H9 (cell line): ENCODE measurements at places on chromosomes 5 and 9.

- no peak for DNase-seq
Measured at GRCh38 chr5:96703384-96703920, 41.3 kb downstream of the CAST start.

DNA sequence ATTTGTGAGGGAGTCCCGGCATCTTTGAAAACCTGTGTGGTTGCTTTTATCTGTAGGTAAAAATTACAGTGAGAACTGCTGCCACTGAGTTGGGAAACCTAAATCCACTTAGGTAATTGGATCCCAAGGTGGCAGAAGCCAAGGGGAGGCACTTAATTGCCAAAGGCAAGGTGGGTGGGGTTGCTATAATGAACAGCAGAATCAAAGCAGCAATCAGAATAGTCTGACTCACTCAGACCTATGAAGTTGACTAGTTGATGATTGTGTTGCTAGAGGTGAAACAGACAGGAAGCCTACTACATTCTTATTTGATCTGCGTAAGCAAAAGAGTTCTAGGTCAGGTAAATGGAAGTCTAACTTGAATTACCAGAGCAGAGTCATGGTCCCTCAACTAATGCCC, 17.3 kb upstream of the BICD2 start:
- DNase-seq: no peak

DNA sequence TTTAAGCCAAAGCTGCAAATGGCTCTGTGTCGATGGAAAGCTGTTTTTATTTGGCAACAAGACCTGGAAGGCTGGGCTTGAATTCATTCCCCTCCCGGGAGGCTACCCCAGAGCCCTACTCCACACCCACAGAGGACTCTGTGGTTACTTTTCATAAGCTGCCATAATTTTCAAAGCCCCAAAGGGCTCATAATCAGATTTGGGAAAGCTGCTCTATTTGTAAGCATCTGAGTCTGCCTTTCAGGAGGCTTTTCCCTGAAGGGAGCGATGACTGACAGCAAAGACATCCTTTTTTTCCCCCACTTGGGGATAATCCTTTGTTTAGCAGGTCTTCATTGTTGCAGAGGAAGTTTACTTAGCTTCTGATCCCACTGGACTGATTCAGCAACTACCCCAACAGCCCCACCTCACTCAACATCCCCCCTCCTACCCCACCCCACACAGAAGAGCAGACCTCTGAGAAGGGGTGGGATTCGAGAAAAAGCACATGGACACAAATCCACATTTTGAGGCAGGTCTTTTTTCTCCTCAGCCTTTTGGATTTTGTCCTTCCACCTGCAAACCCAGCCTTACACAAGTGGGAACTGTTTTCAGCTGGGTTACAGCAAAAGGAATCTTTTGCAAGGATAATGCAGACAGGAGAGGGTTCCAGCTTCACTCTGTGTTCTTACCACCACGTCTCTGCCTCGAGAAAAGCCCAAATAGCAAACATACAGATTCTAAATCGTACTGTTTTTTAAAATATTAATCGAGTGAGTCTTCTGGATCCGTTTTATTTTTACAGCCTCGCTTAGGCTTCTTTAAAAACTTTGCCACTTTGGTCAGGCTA, 244.4 kb upstream of the TUT7 start:
- no peak for DNase-seq

- DNase-seq: no peak
Measured at GRCh38 chr9:126428534-126429175, 102.0 kb downstream of the MVB12B start.

- DNase-seq: no peak
Measured at GRCh38 chr9:93204470-93205043, 20.6 kb downstream of the WNK2 start.

DNA sequence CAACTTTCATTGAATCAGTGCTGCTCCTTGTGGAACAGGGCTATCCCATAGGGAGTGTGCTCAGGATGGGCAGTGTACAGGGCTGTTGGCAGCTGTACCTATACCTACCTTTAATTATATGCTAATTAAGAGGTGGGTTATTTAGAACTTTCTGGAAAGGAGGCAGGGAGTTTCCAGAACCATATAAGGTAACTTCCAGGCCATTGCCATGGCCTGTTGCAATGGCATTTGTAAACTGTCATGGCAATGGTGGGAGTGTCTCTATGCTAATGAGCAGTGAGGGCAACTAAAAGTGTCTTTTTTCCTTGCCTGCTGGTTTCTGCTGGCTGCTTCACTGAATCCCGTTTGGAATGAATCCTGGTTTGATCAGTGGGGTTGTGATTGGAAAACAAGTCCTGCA, 2.3 kb upstream of the ARHGAP26 start:
- no peak for DNase-seq

GRCh38 chr5:179287631-179288030, 57.6 kb downstream of the ADAMTS2 start:
- DNase-seq: no peak
